ENCODE measurements at places on chromosomes 16 and 17.

DNA sequence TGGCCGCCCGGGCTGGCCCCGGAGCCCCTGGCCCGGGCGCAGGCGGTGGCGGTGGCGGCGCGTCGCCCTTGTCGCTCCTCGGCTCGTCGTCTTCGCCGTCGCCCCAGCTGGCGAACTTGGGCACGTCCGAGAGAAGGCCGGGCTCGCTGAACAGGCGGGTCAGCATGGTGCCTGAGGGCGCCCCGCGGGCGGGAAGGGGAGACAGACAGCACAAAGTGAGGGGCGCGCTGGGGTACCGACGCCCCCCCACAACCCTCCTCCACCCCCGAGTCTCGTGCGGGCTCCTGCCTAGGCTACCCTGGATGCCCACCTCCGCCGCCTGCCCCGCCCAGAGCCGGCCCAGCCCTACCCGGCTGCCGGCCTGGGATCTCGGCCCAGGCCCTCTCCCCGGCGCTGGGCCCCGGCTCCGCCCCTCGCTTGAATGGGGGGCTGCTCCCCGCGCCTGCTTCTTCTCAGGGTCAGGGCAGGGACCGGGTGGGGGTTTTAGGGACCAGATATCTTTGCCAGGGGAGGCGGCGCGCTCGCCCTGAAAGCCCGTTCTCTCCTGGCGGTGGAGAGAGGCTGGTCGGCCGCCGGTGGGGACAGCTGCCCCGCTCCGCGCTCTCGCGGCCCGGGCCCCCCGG lies 1.2 kb downstream of the NEUROD2 start:
- DNase-seq, result no peak

DNA sequence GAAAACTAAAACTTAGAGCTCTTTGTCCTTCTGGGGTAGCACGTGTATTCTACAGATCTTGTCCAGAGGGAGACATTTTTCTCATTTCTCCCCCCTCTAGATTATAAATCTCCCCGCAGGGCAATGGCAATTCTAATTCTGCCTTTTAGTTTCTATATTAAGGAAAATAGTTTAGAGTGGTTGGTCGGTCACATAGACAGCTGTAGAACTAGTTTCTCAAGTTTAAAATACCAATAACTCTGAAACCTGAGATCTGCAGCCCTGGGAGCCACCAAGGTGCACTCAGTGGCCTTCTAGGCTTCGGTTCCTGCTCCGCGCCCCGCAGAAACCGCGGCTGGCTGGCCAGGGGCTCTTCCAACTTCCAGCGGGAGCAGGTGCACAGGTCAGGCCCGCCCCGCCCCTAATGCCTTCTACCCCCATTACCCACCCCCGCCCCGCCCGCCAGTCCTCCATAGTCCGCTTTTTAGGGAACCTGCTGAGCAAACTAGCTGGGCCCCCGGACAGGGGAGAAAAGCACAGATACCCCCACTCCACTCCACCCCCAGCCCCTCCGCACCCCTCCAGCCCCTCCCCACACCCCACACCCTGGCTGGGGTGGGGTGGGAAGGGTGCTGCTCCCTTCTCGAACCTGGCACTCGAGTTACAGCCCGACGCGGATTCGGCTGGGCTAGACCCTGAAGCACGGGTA lies 431 bp downstream of the SLFN11 start:
- DNase-seq, result peak; percentile 13

DNA sequence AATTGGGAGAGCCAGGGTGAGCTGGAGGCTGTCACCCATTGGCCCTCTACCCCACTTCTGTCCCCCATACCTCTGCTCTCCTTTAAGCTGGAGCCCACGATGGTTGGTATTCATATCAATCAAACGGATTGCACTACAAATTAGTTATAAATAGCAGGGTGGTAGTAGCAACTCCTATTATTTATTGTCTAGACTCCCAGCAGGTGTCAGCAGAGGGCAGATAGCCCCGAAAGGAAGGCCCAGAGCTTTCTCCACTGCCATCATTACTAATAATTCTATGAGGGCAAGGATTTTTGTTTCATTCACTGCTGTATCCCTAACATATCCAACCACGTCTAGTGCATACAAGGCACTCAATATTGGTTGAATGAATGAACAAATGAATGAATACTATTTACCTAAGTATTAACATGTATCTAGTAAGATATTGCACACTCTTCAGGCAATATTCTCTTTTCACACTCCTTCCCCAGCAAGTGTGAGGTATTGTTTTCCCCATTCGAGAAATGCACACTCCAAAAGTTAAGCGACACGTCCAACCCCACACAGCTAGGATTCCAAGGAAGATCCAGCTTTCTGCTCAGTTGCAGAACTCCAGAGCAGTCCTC lies 6.3 kb downstream of the C17orf50 start:
- peak; percentile 36 for DNase-seq

DNA sequence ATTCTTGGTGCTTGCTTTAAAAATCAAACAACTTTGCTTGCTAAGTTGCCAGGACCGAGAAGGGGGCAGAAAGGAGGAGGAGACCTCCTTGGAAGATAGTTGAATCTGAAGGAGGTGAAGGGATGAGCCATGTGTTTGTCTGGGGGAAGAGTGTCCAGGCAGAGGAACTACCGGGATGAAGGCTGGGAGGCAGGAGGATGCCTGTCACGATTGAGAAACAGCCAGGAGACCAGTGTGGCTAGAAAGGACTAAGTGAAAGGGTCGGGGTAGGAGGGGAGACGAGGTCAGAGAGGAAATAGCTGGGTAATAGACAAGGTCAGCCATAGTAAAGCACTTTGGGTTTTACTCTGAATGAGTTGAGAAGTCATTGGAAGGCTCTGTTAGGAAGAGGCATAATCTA lies 38.9 kb upstream of the CSNK2A2 start:
- DNase-seq, result no peak

DNA sequence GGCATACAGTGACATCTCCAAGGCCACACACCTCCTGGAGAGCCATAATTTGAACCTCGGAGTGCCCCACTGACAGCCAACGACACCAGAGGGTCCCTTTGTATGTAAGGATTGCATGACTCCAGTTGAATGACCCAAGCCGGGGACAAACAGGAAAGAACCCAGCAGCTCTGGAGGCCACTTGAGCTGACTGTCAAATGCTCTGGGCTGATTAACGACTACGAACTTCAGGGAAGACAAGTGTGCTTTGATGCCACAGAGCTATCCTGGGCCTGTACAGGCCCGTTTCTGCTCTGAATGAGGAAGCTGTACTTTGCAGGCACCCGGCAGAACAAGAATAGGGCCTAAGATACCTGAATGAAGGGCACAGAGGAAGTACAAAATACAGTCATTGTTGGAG lies 404.6 kb downstream of the SLC39A11 start:
- DNase-seq, result no peak

GRCh38 chr17:81672504-81672903 lies 6.0 kb downstream of the CCDC137 start:
- DNase-seq, result no peak

- DNase-seq, result peak; percentile 17
Observed at GRCh38 chr16:88705801-88706228, 393 bp downstream of the RNF166 start.

GRCh38 chr17:34981538-34982241 lies 1.4 kb downstream of the LIG3 start:
- no peak for DNase-seq

- no peak for DNase-seq
Observed at GRCh38 chr17:31466096-31466760, 74.8 kb downstream of the RAB11FIP4 start.

- no peak for DNase-seq
Observed at GRCh38 chr16:77553130-77553529, 118.3 kb upstream of the ADAMTS18 start.

- no peak for DNase-seq
Observed at GRCh38 chr16:11383481-11384183, 38.4 kb downstream of the RMI2 start.

- DNase-seq, result no peak
Observed at GRCh38 chr17:63996430-63997182, 1.5 kb upstream of the PRR29 start.

GRCh38 chr17:43769859-43770258 lies 8.9 kb downstream of the DUSP3 start:
- no peak for DNase-seq

DNA sequence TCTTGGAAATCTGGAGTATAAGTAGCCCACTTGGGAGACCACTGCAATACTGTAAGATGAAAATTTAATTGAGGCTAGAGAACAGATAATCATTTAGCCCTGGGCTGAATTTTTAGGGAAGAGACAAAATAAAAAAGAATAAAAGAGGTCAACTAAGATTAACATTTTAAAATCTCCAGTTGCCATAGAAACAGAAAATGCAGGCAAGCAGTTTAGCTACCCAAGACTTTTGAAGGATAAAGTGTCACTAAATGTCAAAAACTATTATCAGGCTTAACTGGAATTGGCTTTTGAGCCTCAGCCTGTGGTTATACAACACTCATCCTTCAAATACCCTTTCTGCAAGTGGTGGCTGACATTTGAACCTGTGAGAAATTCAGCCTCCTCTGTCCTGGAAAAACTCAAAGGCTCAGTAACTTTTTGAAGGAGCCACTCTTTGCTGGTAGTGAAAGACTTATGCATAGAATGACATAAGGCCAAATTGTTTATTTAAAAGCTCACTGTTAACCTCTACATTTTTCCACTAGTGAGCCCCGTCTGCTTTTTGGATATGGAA lies 220.7 kb upstream of the KCNJ16 start:
- no peak for DNase-seq

GRCh38 chr17:44002141-44002848 lies 2.1 kb upstream of the NAGS start:
- DNase-seq, result no peak

DNA sequence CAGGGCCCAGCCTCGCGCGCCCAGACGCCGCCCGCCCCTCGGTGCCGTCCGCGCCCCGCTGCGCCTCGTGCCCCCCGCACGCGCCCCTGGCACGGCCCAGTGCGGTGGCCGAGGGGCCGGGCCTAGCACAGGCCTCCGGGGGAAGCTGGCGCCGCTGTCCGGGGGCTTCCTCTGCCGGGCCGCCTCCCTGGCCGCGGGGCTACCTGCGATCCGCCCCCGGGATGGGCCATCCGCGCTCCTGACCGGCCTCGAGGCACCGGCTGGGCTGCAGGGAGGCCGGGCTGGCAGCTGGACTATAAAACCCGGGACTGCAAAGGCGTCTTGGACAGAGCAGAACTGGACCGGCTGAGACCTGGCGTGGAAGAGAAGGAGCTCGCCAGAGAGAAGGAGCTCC lies 783 bp downstream of the BHLHA9 start:
- DNase-seq, result no peak

DNA sequence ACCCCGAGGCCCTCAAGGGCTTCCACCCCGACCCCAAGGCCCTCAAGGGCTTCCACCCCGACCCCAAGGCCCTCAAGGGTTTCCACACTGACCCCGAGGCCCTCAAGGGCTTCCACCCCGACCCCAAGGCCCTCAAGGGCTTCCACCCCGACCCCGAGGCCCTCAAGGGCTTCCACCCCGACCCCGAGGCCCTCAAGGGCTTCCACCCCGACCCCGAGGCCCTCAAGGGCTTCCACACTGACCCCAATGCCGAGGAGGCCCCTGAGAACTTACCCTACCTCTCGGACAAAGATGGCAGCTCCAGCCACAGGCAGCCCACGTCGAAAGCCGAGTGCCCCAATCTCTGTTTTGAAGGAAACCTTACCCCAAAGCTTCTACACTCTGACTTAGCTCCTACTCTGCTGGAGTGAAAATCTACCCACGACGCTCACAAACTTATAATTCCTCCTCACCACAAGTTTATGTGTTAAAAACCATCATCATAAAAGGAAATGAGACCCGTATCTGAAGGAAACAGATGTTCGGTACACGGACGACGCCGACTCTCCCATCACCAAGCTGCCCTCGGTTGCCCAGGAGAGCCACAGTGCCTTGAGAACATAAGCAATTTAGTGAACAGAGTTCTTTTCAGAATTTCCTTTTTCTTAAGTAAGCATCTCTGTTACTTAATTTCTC lies 61.2 kb upstream of the RPH3AL start:
- peak; percentile 20 for DNase-seq

GRCh38 chr17:37047631-37048104 lies 98.9 kb downstream of the AATF start:
- DNase-seq, result peak; percentile 82

GRCh38 chr17:73911726-73912372 lies 267.6 kb upstream of the SDK2 start:
- no peak for DNase-seq

DNA sequence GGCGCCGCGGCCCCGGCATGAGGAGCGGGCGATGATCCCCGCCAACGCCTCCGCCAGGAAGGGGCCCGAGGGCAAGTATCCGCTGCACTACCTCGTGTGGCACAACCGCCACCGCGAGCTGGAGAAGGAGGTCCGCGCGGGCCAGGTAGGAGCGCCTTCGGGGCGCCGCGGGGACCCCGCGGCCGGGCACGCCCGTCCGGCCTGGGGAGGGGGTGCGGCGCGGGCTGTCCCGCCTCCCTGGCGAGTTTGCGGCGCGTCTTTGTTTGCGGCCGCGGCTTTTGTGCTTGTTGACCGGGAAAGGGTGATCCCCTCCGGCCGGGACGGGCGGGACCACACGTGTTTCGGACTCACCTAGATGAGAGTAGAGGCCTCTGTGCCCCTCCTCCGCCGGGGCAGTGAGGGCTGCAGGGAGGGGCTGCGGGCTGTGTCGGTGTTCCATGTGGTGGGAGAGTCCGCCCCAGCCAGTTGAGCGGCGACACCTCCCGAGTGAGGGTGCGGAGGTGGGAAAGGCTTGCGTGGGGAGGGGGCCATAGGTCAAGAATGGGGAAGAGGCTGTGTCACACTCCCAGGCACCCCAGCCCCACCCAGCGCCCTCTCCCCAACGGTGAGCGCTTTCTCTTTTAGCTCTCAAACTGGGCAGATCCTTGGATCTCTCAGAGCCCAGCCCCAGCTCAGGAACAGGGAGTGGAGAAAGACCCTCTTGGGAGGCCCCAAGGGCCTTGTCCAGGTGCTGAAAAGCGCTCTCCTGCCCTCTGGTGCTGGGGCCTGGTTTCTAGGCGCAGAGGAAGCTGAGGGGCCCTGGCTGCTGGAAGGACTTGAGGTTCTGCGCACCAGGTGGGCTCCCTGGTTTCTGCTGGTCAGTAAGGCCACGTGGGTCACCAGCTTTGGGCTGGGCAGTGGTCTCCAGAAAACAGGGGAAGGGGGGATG lies 923 bp downstream of the ANKRD13B start:
- peak; percentile 33 for DNase-seq

DNA sequence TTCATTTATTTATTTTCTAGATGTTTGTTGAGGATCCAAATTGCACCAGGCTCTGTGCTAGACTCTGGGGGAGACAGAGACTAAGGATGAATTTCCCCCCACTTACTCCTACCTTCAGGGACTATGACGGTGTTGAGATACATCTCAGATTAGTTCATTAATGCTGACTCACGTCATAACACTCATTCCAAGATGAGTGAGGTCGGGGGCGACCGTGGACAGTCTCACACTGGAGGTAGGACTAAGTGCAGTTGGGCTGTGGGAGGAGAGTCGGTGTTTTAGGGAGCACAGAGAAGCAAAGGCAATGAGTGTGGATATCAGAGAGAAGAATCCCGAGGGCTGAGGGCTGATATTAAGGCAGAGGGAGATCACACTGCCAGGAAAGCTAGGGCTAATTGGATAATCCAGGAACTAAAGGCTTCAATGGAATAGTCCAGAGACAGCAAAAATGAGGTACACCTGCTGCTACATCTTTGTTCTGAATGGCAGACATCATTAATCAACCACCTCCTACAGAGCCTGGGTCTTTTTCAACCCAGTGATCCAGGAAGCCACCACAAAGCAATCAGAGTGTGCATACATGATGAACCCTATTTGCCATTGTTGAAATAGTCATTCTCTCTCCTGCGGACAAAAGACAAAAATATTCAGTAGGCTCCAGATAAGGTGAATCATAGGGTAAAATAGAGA lies 38.6 kb upstream of the CACNG4 start:
- DNase-seq, result no peak

All from stimulated activated CD4-positive, alpha-beta T cell treated with anti-CD3 and anti-CD28 coated beads, Interleukin-4, amount 100 ng/mL, for 24 hours (primary cell).